ENCODE measurements at places on chromosomes 7 and 10.

DNA sequence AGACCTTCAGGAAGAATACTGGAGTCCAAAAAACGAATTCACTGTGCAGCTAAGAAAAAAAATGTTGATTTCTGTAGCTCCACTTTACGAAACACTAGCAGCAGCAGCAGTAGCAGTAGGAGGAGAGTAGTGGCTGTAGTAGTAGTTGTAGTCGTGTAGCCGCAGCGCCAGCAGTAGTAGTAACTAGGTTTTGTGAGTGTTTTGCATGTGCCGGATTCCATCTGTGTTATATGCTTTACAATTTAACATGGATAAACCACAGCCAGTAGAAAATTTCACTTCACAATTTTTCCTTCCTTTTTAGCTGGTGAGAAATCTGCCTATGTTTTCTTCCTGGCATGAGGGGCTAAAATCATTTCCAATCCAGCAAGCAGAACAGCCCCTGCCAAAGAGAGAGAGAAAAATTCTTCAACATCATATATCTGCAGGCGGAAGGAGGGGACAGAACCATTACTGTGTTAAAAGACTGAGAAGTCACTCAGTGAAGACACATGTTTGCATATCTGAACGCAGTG lies 148.4 kb upstream of the C7orf33 start:
- no peak for DNase-seq

- no peak for DNase-seq
Observed at GRCh38 chr10:71038091-71038633, 149.8 kb upstream of the PCBD1 start.

- DNase-seq = no peak
Observed at GRCh38 chr7:7221599-7222038, 39.3 kb downstream of the C1GALT1 start.

- no peak for DNase-seq
Observed at GRCh38 chr7:25792586-25792985, 359.4 kb upstream of the NFE2L3 start.

GRCh38 chr10:51910596-51910995 lies 211.2 kb upstream of the CSTF2T start:
- no peak for DNase-seq

DNA sequence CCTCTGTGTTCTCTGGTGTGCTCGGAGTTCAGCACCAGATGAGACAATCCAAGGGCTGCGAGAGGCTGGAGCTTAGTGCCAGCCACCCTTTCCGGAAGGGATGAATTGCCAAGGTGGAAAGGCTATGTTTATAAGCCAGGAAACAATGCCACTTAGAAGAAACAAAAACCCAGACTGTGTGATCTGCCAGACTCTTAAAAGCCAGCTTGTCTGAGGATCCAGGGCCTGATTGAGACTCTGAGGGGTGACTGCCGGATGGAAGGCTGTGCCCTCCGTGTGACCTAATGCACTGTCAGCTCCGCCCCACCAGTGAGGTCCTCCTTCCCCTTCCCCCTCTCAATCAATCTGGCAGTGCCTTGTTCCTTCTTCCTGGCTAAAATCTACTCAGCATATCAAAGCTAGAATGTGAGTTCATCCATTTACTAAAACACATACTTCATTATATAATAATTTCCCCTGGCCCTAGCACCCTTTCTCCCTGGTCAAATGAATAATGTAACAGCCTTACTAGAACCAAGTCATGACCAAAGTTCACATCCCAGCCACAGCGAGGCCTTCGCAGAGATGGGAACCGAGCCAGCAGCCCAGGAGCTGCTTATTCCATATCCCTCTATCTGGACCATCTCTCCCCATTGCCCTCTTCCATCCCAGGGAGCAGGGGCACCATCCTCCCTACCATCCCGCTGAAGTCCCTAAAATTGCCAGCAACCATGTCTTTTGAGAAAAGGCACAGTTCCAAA lies 25.5 kb downstream of the FAM107B start:
- DNase-seq = peak; percentile 65

- DNase-seq = no peak
Observed at GRCh38 chr7:124679586-124680225, 85.9 kb downstream of the GPR37 start.

- no peak for DNase-seq
Observed at GRCh38 chr7:86629-87028, 105.7 kb upstream of the FAM20C start.

DNA sequence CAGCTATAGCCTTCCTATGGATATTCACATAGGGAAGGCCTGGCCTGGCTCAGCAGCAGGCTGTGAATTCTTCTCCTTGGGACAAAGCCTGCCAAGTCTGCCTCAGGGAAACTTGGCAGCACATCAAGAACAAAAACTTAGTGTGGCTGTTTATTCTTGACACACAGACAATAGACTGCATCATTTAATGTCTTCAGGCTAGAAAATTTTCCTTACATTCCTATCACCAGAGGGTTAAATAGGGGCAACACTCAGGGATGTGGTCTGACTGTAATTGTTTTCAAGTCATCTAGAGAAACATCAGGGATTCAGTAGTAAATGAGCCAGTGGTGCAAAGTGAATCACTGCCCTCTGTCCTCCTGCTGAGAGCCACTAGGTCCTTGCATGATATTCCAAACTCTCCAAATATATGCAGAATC lies 137.3 kb downstream of the SEMA3C start:
- DNase-seq = no peak

DNA sequence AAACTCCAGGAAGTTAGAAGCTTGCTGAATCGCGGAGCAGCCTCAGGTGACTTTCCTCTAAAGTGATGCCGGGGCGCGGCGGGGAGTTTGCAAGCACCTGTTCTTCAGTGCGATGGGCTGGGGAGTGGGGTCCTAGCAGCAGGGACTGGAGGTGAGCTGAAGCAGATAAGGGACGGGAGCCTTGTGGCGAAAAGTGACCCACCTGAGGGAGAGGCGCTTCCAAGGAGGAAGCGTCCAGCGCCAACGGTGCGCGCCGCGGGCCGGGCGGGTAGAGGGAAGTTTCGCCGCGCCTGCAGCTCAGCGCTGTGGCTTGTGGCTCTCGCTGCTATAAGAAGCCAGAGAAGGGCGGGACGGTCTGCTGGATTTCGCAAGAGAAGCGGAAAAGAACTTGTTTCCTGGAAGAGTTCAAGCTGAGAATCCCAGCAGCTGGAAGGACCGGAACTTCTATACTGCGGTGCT lies at the start of gene STEAP4:
Gene STEAP4 (minus strand): TSS at position 305 of the 459 bp plus-strand sequence. CDS start 22,625 bp downstream, outside the sequence.
- peak; percentile 47 for DNase-seq

DNA sequence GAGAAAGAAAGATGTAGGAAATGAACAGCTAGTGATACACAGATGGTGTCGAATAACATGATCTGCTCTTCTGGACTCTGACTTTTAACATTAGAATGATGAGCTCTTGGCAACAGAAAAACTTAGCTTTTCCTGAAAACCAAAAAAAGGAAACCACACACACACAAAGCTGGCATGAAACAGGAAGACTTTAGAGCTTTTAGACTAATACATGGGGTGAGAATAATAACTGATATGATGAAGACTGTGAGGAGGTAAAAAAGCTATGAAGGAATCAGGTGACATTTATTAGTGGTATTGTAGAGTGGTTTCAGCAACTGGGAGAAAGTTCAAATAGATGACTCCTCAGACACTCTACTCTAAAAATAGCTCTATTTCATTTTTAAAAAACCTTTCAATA lies 491.9 kb downstream of the PARD3 start:
- no peak for DNase-seq

- DNase-seq = no peak
Observed at GRCh38 chr10:130409331-130409730, 273.1 kb downstream of the GLRX3 start.

GRCh38 chr10:59823111-59823510 lies 69.9 kb upstream of the MRLN start:
- no peak for DNase-seq

GRCh38 chr10:35011771-35012191 lies 78.4 kb downstream of the CUL2 start:
- DNase-seq = no peak

DNA sequence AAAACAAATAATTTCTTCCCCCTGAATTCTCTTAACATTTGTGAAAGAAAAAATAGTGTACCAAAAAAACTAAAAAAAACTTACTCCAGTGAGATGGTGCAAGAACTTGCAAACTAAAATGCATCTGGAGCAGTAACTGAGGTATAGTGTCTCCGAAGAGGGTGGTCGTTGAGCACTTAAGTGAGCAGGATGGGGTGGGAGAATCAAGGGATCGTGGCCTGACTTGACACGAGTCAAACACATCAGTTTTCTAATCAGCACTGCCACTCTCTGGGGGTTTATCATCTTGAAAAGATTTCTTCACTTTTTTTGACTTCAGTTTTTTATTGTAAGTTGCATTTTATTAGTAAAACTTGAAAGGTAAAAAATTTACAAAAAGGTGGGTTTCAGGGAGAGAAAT lies 2.5 kb downstream of the ZNF273 start:
- DNase-seq = no peak

- DNase-seq = no peak
Observed at GRCh38 chr7:452226-452751, 67.4 kb downstream of the PDGFA start.

GRCh38 chr10:45144326-45145070 lies 143.8 kb downstream of the ZNF22 start:
- DNase-seq = no peak

GRCh38 chr7:23315366-23315765 lies 16.2 kb downstream of the MALSU1 start:
- DNase-seq = no peak

GRCh38 chr10:14481752-14482151 lies 151.0 kb upstream of the FRMD4A start:
- DNase-seq = no peak

DNA sequence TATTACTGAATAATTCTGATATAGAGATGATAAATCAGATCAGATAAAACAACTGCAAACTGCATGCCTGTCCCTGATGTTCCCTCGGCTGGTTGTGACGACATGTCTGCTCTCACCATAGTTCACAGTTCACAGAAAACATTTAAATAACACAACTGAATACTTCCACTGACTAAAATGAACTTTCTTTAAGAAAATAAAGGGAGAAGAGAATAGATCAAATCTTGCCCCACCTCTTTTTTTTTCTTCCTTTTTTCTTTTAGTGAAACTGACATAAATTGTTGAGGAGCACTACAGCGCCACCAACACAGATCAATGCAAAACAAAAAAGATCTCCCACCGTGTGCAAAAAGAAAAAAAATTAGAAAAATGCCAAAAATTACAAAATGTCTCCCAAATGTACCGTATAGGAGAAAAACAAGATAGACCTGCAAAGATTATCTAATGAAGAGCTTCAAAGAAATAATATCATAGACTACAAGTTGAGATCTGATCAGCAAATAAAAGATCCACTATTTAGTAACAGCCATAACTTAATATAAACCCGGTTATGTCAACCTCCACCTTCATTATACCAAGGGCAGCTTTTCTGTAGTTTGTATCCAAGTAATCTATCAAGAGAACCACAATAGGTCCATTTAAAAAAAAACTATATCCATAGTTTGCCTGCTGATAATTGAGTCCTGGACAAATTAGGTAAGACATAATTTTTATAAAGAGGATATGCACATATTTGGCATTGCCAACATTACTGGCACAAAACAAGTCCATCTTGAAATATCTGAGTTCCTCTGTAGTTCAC lies 30.7 kb upstream of the EPC1 start:
- DNase-seq = peak; percentile 40

DNA sequence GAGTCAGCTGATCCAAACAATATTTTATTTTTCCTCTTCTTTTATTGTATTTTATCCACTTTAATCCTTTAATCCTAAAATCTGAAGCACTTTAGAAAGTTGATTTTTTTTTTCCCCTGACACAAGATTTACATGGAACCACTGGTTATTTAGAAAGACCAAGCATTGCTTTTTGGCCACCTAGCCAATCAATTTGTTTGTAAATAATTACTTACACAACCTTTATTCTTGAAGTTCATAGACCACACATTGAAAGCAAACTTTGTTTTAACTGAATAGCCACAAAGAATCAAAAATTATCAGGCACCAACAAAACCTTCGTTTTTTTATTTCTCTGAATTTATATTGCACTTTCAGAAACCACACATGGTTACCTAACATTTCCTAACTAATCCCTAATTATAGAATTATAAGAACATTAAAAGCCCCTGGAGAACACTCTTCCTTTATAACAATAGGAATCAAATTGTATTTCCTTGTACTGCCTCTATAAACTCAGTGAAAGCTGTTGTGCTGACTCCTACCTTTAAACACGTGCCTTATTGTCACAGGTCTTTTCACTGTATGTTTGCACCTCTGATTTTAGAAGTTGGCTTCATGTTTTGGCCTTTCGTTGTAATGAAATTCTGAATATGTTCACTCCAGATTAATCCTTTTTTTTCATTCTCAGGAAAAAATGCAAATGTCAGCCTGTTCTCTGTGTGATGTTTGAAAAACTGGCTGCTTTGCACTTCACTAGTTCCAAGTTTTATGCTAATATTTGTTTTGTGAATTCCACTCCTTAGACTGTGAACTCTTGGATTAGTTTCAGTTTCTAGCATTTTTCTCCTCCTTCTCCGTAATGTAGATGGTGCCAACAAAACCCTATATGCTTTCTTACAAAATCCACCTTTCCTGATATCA lies 1511.9 kb downstream of the REEP3 start:
- DNase-seq = no peak

GRCh38 chr10:89271532-89271931 lies 20.0 kb upstream of the LIPA start:
- no peak for DNase-seq
